HCT116 (cell line): ENCODE measurements at places on chromosomes 1 and 21. TPM values are rescaled to one million over a fixed set of nuclear protein-coding genes. Genes with fewer than 3 reads are reported as not detected.

DNA sequence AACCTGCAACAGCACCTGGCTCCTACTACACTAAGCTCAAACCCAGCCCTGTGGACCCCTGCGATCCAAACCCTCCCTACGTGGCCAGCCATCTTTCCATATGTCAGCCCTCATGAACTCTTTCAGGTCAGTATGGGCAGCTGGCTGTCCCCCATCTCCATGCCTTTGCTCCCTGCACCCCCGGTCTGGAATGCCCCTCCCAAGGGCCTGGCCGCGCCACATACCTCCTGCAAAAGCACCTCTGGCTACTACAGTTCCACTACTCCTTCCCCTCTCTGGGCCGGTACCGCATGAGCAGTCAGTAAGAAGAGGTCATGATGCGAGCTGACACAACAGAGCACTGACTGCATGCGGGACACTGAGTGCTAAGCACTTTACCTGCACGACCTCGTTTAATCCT lies 10.0 kb upstream of the TAGLN2 start:
- DNase-seq = no peak

- DNase-seq = no peak
Measured at GRCh38 chr1:220726634-220727033, 21.5 kb upstream of the MTARC2 start.

- DNase-seq = no peak
Measured at GRCh38 chr1:232983375-232983774, 33.0 kb downstream of the NTPCR start.

DNA sequence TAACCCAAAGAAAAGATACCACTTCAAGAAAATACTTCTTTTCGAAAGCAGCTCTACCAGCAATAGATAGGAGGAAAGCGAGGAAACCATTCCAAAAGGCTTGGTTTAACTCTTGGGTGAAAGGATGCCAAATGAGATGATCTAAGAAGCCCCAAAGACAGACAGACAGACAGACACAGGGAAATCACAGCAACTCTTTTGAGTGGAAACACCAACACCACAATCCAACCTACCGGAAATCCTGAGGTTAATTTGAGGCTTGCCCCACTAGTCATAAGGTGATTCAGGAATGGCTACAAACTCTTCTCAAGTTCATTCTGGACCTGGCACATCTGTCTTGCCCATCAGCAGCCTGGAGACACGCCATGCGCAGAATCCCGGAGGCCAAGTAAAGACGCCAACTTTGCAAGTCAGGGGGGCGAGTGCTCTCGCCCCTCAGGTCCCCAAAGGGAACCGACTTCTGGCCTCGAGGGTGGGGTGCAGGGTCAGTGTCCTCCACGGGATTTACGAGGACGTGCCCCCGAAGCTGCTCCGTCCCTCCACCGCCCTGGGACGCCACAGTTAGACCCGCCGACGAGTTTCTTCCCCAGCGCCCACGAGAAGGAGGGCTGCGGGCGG lies 778 bp downstream of the EVI5 start:
- DNase-seq = no peak

GRCh38 chr21:32921632-32922230 lies 104.0 kb upstream of the OLIG2 start:
- peak; percentile 29 for DNase-seq

- DNase-seq = no peak
Measured at GRCh38 chr1:71002709-71003475, 44.7 kb downstream of the PTGER3 start.

- no peak for DNase-seq
Measured at GRCh38 chr1:168615965-168616364, 39.6 kb downstream of the XCL1 start.

DNA sequence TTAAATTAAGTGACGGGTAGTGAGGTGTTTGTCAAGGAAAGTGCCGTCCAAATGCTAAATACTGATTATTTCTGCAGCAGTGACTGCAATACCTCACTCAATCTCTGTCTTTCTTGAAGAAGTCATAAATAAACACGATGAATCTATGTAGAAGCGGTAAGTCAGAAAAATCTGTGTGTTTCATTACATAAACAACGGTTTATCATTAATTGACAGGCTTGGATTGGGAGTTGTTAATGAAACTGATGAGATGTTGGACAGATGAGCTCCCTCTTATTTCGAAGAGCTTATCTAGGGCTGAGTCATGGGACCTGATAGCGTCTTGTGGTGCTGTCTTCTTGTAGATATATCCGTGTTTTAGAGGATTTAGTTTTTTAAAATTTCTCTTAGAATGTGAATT lies 92.2 kb upstream of the SAMD11 start:
- DNase-seq = no peak

The CFH gene
- total RNA-seq = 0.57 TPM

The CYP4A11 gene
- not detected for total RNA-seq

The PRAMEF6 gene
- total RNA-seq = not detected

The OR10Z1 gene
- total RNA-seq = not detected
